ENCODE measurements at places on chromosomes 6 and 20.

DNA sequence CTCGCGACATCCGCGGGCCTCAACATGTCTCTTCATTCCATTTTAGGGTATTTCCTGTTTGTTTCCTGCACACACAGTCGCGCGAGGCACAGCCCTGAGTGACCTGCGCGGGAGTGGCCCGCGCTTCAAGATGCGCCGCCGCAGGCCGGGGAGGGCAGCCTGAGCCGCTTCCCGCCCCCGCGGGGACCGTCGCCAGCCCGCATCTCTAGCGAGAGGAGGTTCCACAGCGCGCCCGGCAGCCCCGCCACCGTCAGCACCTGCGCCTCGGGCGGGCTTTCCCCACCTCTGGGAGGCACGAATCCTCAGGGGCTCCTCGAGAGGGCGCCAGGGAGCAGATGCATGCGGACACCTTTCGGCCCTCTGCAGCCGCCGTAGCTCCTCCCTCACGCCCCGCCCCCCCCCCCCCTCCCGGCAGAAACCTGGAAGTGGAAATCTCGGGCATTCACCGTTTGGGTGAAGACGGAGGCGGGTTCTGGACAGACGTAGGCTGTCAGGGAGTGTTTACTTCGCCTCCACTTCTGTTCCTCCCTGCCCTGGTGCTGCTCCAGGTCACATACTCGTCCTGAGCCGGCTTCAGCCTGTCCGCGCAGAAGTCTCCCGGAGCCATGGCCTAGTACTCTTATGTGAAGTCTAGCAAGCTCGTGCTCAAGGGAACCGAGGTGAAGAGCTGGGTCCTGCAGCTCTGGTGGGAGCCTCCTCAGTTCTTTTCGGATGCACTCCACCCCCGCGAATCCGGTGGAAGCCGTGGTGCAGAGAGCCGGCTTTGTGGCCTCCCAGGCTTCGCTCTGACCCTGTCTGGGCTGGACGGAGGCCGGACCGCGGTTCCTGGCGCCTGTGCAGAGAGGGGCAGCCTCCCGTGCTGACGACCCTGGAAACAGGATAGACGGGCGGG lies 880.5 kb upstream of the DEFB115 start:
- peak; percentile 85 for DNase-seq

DNA sequence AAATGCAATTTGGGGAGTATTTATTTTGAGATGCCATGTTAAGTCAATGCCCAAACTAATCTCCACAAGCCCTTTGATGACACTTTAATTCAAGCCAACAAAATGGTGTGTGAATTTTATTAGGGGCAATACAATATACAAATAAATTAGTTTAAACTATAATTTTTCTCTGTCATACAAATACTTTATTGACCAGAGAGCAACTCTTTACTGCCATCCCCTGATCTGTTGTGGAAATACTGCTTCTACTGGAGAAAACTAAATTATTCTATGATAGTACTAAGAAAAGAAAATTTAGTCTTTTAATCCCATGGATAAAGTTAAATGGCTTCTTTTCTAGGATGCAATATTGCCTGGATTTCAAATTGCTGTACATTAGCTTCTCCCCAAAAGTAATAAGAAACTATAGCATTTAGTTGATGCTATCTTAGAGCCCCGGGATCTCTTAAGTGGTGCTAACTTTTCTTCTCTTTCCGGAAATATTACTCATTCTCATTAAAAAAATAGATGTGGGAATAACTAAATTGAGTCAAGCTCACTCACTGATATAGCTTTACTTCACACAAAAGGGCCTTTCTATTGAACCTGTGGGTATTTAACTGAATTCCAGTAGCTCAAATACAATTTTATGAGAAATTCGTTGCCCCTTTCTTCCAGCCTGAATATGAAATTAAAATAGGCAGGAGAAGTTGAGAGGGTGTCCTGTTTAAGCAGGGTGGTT lies 49.2 kb downstream of the SMPDL3A start:
- DNase-seq = no peak

GRCh38 chr6:108176281-108177089 lies 10.7 kb downstream of the NR2E1 start:
- DNase-seq = no peak

DNA sequence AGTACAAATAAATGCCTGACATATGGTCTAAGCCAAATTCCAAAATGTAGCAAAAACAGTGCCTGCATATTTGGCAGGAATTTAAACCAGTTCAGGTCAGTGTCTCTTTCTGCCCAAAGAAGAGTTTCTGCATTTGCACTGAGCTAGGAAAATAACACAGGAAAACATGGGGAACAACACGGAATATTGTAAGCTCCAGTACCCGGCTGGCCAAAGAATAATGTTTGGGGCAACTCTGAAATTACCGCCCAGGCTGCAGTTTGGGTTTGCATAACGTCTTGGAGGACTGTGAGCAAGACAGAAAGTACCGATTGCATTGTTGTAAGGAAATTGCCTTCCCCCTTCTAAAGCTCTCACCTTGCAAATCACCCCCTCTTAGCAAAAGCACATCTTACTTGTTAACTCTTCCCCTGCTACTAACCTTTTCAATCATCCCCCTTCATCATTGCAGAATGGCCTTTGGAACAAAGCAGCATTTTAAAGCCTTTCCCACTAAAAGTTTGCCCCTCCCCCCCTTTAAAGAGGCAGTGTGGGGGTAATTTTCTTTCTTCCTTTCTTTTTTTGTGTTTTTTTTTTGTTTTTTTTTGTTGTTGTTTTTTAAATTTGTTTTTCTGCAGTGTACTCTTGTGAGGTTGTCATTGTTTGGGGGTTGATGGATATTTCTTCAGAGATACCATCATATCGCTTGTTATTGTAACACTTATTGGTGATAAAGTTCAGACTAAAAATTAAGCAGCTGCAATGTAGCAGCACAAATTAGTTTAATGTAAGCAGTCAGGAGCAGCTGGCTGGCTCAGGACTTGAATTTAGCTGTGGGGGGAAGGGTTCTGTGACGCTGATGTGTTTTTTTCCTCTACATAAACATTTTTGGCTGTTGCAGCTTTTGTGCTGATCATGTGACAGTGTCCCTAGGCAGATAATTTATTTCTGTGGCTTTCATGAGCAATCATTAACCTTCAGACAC lies 100.0 kb upstream of the CITED2 start:
- DNase-seq = no peak

DNA sequence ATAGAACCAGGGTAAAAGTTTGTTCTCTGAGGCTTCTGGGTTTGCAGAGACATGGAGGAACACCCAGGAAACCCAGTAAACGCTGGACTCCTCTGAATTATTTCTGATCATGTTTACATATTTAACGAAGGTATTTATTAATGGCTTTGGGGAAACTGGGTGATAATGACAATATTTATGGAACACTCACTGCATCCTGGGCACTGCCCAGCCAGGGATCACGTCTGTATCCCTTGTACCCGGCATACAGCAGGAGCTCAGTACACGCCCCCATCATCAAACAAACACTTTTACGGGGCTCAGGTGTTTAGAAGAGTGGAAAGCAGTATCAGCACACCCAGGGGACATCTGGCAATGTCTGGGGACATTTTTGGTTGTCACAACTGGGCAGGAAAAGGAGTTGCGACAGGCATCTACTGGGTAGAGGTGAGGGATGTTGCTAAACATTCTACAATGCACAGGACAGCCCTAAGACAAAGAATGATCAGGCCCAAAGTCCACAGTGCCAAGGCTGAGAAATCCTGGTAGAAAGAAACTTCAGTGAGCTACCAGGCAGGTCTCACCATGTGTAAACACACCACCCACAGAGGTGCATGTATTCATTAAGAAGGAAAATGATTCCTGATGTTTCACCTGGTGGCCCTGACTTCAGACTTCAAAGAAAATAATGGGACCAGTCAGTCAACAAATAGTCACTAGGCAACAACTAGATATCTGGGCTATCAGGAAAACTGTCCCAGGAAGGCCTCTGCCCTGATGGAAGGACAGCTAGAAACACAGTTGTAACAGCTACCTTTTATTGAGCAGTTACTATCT lies 35.3 kb downstream of the ZMYND8 start:
- DNase-seq = no peak

DNA sequence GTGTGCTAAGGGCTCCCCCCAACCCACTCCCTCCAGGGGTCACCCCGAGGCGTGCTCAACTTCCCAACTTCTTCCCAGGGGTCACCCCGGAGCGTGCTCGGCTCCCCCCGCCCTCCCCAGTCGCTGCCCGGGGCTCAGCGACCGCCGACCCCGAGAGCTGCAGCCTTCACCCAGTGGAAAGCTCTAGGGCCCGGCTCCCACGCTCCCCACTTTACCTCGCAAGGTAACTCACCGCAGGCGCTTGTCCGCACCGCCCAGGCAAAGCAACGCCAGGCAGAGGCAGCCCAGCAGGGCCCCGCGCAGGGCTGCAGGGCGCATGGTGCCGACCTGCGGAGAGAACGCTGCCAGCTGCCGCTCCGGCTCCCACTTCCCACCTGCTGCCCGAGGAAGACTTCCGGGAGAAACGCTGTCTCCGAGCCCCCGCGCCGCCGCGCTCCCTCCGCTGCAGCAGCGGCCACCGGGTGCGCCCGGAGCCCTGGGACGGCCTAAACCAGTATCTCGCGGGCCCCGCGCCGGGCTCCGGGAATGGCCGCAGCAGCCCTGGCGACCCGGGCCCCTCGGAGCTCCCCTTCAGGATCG lies 396 bp downstream of the RNASET2 start:
- DNase-seq = no peak

- DNase-seq = no peak
Observed at GRCh38 chr6:42512579-42512978, 51.2 kb upstream of the UBR2 start.

- DNase-seq = no peak
Observed at GRCh38 chr6:41654698-41655151, 16.5 kb downstream of the MDFI start.

DNA sequence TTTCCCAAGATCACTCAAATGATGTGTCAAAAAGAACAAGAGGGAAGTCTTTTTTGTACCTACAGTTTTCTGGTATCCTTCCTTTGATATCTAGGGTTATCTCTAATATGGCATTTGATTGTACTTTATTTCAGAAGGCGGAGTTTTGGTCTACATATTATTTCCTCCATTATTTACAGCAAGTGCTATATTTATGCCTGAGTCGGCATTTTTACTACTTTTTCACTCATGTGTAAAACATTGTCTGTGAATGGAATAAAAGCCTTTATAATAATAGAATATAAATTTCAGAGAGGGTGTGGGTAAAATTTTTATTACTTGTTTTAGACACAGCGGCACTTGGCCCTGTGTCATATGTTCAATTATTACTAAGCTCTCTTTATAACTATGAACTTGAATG lies 398.4 kb downstream of the BCKDHB start:
- DNase-seq = no peak

GRCh38 chr6:91613481-91613880 lies 1026.6 kb upstream of the MAP3K7 start:
- DNase-seq = no peak

DNA sequence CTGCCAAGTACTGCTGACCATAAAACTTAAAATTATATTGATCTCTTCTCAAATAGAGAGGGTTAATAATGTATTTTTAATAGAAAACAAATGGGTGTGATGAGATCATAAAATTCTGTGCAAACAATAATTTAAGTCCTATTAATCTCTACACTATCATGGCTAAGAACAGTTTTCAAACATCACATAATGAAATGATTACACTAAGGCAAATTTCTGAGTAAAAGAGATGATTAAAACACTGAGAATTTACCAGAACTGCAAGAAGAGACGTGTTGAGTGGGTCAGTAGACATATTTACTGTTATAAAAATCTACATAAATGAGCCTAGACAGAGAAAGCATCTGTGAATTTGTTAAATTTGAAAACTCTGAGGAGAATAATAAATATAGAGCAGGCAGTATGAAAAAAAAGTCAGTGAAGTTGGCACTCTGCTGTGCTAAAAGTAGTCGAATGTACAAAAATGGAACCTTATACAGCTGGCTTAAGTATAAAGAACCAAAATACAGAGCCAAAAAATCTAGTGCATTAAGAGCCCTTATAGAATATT lies 302.6 kb upstream of the MANEA start:
- no peak for DNase-seq

DNA sequence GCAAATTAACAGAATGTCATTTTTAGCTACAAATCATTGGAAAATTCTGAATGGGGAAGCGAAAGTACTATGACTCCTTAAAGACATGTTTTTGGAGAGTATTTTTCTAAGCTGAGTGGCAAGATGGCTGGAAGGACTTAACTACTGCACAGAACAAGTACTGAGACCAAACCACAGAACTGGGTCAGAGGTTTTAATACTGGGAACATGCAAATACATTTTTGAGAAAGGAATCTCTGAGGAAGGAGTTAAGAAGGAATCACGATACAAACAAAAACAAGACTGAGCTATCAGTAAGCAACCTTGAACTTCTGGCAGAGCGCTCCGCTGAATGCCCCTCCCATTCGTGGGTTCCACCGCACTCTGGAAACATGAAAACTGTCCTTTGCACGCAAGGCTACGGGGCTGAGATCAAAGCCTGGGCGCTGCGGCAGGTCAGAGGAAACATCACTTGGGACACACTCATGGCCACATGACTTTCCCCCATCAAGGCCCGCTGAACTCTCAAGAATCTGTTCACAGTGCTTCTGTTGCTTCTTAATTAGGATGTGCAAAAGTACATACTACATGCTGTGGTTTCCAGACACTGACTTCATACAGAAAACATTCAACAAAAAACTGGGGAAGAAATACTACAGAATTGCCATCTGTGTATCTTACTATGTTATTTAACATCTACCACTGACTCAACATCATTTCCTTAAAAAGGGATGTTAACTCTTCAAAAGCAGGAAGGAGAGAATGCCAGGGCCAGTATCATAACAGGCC lies 27.8 kb downstream of the SLC23A2 start:
- peak; percentile 77 for DNase-seq

GRCh38 chr6:142947714-142948480 lies 2.9 kb upstream of the HIVEP2 start:
- no peak for DNase-seq

- DNase-seq = no peak
Observed at GRCh38 chr20:22411627-22412450, 172.5 kb downstream of the FOXA2 start.

DNA sequence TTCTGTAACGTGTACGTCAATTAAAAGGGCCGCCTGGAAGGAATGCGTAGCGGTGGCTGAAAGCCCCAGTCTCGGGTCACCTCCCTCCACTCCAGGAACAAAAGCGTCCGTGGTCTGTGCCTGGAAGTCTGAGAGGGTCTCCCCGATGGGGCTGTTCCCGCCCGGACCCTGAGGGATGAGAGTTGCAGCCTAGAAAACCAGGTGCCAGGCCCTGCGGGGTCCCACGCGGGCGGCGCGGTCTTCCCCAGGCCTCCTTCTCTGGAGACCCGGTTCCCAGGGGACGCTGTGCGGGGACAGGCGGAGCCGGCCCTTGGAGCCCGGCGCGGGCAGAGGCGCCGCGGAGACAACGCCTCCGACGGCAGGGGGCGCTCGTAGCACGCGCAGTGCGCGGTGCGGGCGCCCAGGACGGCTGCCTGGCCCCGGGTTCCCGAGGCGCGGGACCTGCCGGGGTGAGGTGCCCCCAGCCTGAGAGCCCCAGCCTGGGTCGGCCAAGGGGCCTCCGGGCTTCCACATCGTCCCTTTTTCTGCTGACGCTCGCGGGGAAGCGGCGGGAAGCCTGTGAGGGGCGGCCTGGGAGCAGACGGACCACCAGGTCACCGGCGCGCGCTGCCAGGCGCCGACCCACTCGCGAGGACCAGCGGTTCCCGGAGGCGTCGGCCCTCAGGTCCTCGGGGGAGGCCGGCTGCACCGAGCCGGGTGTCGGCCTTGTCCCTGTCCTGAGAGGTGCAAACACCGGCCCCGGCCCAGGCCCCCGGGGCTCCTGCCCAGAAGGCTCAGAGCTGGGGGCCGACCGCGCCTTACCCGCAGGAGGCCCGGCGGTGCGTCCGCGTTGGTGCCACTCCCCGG lies 5.3 kb upstream of the FOXC1 start:
- peak; percentile 73 for DNase-seq

- peak; percentile 55 for DNase-seq
Observed at GRCh38 chr6:142871910-142872331, 73.1 kb downstream of the HIVEP2 start.

GRCh38 chr6:3651698-3652229 lies 99.7 kb downstream of the PXDC1 start:
- DNase-seq = no peak
